Psoas muscle (tissue), 8 donors: ENCODE measurements at places on chromosomes 11 and 22.

GRCh38 chr22:37545703-37546436 is 14.4 kb upstream of the CDC42EP1 start:
- peak; percentile 93 for DNase-seq

DNA sequence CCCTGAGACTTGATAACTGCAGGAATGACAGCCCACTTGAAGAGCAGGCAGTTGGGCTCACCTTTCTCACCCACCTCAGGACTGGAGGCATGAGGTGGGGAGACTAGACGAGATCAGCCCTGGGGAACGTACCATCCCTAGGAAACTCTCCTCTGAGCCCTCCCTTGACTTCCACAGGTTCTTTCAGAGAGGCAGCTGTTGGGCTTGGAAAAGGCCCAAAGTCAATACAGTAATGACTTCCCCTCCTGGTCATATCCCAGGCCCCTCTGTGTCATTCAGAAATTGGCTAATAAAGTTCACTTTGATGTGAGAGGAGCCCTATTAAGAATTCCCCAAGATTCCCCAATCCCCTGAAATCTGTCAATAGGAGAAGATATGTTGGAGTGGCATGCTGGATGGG is 5.8 kb upstream of the NECTIN1 start:
- DNase-seq, result peak; percentile 3

DNA sequence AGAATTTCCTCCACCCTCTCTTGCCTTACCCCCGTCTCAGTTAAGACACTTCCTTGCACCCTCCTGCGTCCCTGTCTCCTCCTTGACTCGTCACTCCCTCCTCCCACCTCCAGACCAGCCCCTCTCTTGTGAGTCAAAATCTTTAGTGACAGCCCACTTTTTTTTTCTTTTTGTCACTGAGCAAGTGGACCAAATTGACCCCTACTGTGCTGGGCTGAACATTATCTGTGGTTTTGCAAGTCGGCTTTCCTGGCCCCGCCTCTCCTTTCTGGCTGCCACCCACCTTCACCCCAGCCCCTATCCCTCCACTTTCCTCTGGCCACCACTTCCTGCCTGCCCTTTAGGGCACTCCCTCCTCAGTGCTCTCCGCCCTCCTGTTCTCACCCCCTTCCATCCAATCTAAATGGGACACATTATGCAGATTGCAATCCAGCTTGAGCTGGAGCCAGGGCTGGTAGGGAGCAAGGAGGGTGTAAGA is at the start of gene APLNR:
APLNR (minus strand) TSS at position 47 of the 478 bp plus-strand sequence. CDS start 246 bp downstream, outside the sequence.
- DNase-seq, result no peak

GRCh38 chr22:19812910-19813309 is 41.8 kb downstream of the GNB1L start:
- no peak for DNase-seq

DNA sequence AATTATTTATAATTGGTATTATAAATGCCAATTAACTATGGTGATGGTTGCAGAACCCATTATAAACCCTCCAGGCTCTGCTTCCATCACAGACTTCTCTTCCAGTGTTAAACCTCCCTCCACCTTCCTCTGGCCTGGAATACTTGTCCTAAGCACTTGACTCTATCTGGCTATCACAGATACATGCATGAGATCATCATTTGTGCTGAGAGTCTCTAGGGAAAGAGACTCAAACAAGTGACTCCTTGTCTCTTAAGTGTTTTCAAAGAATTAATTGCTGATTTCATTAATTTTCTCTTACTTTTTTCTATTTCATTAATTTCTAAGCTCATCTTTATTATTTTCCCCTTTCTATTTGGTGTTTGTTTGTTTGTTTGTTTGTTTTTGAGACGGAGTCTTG is 29.1 kb downstream of the RTL6 start:
- no peak for DNase-seq

GRCh38 chr11:8049084-8049483 is 31.9 kb upstream of the TUB start:
- no peak for DNase-seq

GRCh38 chr22:31533374-31533773 is 37.0 kb downstream of the SFI1 start:
- no peak for DNase-seq

- DNase-seq, result no peak
Measured at GRCh38 chr22:25898707-25899365, 156.8 kb downstream of the MYO18B start.

GRCh38 chr11:32962016-32962415 is 53.7 kb upstream of the DEPDC7 start:
- DNase-seq, result no peak

DNA sequence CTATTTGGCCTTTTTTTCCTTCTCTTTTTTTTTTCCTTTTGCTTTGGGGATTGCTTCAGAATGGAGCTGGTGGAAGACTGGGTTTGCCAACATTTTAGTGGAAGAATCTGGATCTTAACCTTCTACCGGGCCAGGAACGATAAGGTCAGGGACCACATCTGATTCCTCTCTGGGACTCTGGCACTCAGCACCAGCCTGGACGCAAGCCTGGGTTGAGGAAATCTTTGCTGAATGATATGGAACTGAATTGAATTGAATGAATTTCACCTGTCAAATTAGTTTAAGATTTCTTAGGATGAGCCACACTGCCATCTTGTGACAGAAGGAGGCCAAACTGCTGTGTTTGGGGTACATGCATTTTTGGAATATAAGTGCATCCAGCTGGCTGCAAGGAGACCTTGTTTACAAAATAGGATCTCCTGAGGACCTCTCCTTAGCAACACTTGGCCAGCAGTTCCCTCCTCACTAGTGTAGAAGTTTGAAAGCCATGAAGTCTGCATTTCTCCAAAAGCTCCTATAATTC is 30.4 kb downstream of the TPBGL start:
- no peak for DNase-seq

DNA sequence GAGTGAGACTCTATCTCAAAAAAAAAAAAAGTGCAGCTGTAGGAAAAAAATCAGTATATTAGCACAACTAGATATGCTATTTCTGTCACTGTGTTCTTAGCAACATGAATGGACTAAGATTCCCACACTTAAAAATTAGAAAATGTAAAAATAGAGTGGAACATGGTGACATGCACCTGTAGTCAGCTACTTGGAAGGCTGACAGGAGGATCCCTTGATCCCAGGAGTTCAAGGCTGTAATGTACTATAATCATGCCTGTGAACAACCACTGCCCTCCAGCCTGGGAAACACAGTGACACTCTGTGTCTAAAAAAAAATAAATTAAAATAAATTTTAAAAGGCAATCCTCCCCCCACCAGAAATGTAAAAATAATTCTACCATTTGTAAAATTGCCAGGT is 29.8 kb downstream of the PICALM start:
- DNase-seq, result no peak

DNA sequence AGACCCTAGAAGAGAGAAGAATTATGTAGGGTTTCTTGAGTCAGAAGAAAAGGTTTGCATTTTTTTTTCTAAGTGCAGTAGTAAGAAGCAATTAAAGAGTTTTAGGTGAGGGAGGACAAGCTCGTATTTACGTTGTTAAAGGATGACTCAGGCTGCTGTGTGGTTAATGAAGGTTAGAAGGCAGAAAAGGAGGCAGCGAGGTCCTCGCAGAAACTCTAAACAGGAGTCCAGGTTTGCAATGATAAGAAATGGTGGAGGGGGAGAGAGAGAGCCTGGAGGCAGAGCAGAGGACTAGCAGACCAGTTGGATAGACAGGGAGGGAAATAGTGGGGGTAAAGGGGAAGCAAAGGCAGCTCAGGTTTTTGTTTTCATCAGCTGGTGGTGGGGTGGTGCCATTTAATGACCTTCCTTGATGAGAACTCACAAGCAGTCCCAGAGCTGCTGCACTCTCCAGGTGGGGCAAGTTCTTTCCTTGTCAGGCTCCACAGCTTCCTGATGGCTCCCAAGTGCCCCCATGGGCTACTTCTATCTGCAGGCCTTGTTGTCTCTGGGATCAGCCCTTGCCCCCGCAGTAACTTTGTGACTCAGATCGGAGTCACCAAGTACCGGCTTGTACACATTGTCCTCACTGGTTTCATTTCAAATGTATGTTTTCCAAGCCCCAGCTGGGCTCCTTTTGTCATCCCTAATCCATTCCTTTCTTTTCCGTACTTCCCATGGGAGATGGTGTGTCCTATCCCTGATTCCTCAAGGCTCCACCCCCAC is 8.3 kb upstream of the INSC start:
- DNase-seq, result no peak

- no peak for DNase-seq
Measured at GRCh38 chr11:28049338-28050216, 58.4 kb downstream of the KIF18A start.

DNA sequence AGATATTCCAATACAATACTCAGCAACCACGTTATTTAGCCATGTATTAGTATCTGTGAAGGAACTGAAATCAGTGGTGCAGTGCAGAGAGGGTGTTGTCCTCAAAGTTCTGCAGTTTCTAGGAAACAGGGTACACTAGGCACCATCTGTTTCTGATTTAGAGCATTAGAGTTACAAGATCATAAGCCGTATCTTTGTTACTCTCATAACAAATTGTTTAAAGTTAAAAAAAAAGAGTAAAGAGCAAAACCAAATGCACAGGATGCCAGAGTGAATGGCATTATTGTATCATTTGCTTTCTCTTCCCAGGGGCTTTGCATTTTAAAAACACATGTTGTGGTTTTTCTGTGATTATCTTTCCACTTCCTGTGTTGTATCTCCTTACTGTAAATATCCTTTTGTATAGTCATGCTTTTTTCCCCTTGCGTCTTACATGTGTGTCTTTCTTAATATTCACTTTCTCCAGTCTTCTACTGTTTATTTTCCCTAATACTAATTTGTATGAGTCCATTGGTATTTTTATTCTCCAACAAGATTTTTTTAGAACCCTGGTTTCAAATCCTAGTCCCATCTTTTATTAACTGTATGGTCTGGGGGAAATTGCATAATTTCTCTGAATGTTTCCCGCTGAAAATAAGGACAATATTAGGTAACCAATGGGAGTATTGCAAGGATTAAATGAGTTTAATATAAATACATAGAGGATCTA is 15.2 kb upstream of the NUP160 start:
- no peak for DNase-seq

DNA sequence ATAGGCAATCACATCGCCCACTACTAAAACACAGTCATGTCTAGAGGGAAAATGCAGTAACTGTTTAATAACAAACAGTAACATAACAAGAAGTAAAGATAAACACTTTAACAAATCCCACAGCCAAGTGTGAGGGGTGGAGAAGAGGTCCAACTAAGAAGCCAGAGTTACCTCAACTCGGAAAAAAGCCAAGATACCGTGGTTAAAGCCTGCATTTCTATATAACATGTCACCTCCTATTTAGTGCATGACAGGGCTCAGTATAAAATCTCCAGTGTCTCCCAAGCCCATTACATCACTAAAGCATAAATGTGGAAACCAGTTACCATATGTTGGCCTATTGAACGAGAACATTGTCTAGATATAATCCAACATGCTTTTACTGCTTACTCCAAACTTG is 281.7 kb downstream of the LRRC4C start:
- no peak for DNase-seq

DNA sequence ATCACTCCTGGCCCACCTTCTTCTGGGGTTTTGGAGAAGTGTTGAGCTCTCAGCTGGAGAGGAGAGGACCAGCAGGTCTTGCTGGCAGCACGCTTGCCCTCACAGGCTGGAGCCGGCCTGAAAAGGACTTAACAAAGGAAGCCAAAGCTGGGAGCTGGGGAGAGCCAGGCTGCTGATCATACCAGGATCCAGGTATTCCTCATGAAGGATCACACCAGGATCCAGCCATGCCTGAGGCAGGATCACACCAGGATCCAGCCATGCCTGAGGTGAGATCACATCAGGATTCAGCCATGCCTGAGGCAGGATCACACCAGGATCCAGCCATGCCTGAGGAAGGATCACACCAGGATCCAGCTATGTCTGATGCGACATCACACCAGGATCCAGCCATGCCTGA is 17.0 kb downstream of the MRGPRD start:
- no peak for DNase-seq

GRCh38 chr11:119906376-119906775 is 177.4 kb upstream of the NECTIN1 start:
- no peak for DNase-seq

GRCh38 chr11:15589070-15589626 is 474.4 kb downstream of the INSC start:
- no peak for DNase-seq

- DNase-seq, result peak; percentile 27
Measured at GRCh38 chr22:41092847-41093411, 537 bp downstream of the EP300 start.

DNA sequence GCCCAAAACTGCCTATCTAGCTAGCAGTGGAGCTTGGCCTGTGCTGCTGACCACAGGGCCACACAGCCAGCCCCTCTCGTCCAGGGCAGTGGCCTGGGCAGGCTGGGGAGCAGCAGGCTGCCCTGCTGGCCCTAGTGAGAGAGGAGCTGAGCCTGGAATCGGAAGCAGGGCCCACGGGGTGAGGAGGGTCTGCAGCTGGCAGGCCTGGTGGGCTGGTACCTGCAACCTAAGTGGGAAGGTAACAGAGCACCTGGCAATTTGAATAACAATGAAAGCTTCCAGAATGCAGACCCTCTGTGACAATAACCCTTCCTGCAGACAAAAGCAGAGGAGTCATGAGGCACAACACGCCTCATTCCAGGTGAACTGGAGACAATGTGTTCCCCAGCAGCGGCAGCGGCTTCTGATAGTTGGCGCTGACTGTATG is 31.8 kb upstream of the RFPL3 start:
- DNase-seq, result no peak

DNA sequence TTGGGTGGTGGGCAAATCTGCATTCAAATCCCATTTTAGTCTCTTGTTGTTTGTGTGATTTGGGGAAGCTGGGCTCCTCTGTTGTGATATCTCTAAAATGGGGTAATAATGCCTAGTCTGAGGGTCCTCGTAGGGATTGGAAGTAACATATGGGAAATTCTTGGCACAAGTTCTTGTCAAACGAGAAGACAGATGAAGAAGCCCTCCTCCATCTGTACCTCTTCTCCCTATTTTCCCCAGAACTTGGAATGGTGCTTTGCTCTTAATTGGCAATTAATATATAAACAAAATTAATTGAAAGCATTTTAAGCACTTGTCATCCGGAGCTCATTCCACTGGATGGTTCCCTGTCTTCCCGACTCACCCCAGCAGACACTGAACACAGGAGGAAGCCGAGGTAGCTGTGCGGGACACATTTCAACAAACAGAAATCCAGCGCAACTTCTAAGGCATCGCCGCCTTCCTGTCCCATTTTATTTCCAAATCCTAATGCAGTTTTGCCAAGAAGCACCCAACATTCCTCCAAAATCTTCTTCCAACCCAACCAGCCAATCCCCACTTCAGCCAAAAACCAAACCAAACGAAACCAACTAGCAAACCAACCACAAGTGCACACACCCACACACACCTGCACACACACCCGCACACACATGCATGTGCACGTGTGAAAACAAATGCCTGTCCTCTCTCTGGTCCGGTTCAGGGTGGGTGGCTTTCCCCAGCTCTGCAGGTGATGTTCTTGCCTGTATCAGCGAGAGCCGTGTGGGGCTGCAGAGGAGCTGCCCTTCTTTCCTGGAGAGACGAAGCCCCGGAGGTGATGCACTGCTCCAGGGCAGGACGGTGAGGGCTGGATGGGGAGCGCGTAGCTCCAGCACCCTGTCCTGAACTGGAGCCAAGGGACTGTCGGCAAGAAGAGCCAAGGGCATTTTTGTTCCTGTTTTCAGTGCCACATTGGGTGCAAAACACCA is 100.8 kb upstream of the B3GAT1 start:
- no peak for DNase-seq
